ENCODE measurements at places on chromosomes 2 and 18.

GRCh38 chr2:60357996-60358395 lies 195.5 kb downstream of the BCL11A start:
- DNase-seq: no peak

GRCh38 chr2:19932928-19933327 lies 31.1 kb upstream of the TTC32 start:
- no peak for DNase-seq

DNA sequence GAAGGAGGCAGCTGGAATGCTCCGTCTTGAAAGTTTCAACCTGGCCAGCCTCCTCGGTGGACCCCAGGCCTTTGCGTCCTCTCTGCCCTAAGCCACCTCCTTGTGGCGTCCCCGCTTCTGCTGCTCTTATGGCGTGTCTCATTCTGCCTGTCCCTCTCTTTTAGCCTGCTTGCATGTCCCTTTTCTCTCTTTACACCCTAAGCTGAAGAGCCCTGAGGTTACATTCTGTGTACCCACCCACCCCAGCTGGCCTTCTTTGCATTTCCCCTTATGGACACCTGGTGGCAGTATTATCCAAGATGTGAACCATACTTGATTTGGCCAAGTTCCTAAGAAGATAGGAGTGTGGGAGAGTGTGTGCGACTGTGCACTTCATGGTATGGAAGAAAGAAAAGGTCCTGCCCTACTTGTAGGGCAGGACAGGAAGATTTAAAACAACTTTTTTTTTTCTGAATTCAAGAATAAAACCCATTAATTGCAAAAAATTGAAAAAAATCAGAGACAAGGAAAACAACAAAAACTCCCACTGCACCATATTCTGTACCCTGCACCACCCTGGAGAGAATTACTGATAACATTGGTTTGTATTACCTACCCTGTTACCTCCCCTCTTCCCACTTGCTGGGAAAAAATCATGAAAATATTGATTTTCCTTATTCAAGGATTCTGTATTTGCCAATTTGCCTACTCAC lies 77.4 kb downstream of the DYSF start:
- DNase-seq: peak; percentile 62

DNA sequence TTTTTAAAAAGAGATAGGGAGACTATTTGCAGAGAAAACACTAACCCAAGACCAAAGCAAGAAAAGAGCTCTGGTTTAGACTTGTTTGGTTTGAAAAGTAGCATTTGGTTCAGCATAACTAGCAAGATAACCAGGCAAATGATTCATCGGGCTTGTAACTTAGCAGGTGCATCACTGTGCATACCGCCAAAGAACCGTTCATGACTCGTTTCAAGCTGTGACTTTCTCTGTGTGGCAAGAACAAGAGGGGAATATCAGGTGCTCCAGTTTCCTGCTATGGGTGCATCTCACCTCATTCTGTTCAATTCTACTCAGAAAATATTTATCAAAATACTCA lies 244.9 kb downstream of the ETAA1 start:
- DNase-seq: no peak

DNA sequence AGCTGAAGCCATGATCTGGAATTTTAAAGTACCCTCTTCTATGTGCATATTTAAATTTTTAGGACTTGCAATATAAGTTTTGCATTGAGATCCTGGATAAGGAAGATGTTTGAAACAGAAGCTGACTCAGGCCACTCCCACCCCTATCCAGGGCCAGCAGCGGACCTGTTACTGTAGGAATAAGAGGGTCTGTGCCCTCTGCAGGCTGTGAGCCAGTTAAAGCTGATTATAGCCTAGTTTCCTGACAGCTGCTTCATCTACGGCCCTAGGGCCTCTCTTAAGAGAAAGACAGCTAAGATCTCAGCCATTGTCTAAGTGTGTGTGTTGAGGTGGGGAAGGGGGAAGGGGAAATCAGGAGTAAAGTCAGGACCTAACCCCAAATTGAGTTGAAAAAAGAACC lies 234.0 kb downstream of the HAUS1 start:
- peak; percentile 63 for DNase-seq

GRCh38 chr18:79784965-79785770 lies 12.6 kb upstream of the KCNG2 start:
- no peak for DNase-seq

DNA sequence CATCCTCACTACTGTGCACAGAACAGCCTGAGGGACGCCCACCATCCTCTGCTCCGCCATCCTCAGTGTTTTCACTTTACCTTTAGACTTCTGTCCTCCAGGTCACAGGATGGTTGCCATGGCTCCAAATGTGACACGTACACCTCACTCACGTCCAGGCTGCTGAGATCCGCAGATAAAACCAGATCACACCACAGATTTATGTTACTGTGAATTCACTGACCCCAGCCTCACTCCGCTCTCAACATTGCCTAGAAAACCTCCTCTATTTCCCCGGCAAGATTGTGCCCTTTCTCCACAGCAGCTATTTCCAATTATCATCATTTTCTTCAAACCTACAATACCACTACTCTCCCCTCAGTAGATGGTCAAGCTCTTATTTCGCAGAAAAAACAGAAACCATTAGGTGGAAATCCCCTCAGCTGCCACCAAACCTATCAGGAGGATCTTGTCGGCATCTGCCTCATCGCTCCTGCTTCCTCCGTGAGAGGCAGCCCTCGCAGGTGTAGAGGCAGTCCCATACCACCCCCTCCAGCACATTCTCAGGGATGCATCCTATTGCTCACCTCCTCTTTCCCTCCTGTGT lies 49.8 kb upstream of the SLC1A4 start:
- no peak for DNase-seq

DNA sequence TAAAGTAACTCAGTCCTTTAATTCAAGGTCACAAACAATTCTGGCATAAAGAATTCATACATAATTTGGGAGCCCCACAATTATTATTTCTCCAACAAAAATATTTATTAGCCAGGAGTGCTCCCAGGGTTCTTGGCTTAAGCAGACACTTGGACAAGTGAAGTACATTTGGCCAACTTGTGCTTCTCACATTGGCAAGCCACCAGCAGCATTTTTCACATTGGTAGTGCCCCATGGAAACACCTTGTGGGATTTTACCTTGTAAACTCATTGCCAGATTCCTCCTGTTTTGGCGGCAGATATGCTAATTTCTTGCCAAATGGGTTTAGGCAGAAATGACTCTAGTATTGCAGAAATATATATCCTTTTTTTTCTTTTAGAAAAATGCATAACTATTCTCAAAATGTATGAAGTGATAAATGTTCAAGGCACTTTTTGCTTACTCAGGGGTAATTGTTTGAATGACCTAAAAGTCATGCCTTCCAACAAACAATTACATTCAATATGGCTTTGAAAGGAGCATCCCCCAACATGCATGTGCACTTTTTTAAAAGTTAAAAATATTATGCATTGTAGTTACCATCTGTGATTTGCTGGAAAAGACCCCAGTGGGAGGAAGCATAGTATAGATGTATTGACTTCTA lies 113.5 kb downstream of the CSRNP3 start:
- no peak for DNase-seq

DNA sequence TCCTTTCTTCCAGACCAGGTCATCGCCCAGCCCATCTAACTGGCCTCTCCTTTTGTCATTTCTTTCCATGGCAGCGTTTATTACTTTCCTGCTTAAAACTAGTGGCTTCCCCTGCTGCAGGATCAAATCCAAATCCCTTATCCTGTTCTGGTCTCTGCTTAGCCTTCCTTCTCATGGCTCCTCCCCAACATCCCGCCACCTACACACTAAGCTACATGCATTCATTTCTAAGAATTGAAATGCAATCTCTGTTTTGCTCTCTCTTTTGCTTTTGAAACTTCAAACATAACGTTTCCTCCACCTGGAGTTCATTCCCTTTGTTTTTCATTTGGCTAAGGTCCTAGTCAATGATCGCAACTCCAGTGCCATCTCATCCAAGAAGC lies 18.0 kb upstream of the DPP4 start:
- DNase-seq: no peak

DNA sequence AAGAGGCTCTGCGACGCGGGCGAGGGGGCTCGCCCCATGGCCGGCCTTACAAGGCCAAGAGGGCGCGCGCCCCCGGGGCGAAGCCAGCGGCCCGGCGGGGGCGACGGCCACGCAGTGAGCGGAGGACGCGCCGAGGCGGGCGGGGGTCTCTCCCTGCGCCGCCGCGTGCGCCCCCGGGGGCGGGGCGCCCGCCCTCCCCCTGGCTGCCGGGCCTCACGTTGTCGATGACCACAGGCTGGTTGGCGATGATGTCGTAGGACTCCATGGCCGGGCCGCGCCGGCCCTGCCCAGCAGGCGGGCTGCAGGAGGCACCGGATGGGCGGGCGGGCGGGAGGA lies 250 bp downstream of the ACTR1B start:
- no peak for DNase-seq

DNA sequence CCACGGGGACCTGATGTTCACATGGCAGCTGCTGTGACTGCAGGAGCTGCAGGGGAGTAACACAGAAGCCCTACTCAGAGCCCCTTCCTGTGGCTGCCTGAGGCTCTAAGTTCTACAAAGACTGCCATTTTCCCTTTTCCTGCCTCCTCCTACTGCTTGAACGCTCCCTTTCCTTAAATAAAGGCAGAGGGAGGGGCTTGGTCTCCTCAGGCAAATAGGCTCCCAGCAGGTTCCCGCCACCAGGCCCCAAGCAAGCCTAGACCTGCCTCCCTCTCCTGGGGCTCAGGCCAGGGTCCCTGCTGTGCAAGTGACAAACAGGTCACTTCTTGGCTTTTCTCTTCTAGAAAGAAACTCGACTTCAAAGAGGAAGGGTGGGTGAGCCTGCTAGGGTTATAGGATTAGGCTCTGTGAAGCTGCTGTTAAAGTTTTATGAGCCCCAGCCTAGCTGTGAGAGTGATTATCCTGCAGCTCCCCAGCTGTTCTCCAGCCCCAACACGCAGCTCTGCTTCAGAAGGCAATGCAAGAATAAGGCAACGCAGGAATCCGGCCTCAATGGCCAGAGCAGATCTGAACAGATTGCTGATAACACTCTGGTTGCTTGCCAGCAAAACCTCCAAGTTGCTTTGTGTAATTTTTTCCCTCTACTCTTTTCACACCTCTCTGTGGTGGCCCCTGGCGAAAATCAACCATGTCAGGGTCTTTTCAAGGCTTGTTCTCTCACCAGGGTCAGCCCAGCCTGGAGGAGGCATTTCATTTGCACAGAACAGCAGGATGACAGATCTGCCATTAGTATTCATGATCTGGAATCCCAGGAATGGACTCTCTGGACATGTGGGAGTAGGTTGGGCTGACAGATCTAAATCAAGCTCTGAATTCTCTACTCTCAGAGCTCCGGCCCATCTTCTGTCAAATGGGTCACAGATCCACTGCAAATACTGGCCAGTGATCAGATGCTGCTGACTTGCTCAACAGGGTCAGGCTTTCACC lies 71.3 kb downstream of the MRO start:
- DNase-seq: no peak

- no peak for DNase-seq
Observed at GRCh38 chr2:241925277-241925676, 55.7 kb downstream of the RTP5 start.

- no peak for DNase-seq
Observed at GRCh38 chr2:233267516-233268245, 16.2 kb downstream of the ATG16L1 start.

DNA sequence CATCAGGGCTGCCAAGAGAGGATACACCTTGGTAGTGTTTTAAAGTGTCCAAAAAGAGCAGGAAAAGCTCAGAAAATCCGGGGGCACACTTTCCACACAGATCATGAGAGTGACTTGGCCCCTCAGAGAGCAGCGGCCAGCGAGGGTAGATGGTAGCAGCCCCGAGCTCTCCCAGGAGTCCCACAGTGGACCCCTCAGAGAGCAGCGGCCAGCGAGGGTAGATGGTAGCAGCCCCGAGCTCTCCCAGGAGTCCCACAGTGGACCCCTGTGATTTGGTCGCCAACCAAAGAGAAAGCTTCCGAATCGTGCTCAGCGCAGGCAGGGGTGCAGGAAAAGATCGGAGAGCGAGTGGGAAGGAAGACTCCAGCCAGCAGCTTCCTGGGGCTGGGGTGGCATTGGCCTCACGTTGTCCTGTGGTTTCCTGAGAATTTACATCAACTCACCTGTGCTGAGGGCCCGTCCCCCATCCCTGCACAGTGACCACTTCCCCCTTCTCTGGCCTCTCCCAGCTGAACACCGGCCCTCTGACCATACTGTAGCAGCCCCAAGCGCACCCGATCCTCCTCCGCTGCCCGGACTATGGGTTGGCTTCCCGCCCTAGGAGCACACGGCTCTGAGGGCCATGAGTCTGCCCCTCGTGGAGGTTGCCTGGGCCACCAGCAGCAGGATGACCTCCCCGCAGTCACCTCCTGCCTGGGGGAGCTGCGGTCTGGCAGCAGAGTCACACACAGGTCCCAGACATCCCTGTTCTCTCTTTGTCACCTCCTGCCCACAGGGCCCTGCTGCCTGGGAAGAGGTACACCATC lies 33.7 kb downstream of the MTERF4 start:
- DNase-seq: no peak

GRCh38 chr18:22324191-22325131 lies 93.3 kb downstream of the CTAGE1 start:
- DNase-seq: no peak

GRCh38 chr2:172404824-172405223 lies 22.6 kb upstream of the ITGA6 start:
- no peak for DNase-seq

GRCh38 chr18:34492652-34493051 lies 217.4 kb upstream of the DTNA start:
- DNase-seq: no peak

DNA sequence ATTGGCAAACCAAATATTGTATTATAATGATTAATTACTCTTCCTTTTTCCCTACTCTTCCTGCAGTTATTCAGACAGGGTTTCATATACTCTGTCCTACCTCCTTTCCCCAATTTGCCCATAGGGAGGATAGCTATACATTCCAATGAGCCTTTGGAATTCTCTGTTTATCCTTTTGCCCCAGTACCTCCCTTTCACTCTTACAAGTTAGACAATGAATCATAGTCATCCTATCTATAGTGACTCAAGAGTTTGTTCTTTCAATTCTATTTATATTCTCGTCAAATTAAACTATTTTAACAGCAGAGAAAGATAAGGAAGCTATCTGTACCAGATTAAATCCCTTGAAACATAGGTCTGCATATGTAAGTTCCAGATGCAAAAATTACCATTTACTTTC lies 437.5 kb downstream of the NR4A2 start:
- no peak for DNase-seq
